ENCODE measurements at places on chromosomes 4 and X.

DNA sequence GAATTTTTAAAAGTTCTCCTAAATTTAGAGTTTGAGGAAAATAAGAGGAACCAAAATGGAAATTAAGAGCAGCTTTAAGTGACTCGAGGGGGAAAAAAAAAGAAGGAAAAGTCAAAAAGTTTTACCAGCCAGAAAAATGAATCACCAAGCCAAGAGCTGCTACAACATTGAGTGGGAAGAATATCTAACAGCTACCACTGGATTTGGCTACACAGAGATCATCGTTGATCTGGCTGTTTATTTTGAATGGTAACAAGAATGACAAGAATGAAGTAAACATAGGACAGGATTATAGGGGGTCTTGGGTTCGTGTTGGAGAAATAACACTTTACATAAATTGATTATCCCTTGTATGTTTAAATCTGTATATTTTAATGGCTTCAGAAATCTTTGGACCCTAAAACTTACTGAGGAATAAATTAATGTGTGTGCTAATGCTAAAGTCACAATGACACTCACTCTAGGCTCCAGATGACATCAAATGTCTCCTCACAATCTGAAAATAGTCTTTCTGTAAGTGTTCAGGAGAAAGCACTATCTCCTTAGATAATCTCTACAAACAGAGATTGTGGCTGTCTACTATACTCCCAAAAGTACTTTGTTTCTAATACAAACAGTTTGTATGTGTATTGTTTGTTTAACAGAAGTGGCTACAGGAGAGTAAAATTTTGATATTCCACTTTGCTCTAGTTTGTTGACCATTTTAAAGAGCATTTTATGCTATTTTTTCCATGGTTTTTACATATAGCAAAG lies 3.1 kb upstream of the CSN3 start:
- DNase-seq, result no peak

DNA sequence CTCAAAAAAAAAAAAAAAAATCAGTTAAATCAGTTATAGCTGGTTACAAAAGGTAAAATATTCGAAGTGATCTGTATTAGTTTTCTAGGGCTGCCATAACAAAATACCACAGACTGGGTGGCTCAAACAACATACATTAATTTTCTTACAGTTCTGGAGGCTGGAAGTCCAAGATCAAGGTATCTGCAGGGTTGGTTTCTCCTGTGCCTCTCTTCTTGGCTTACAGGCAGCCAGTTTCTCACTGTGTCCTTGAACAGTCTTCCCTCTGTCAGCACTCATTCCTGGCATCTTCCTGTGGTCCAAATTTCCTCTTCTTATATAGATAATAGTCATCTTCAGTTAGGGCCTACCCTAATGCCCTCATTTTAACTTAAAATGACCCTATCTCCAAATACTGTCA lies 239.9 kb downstream of the MGST2 start:
- no peak for DNase-seq

DNA sequence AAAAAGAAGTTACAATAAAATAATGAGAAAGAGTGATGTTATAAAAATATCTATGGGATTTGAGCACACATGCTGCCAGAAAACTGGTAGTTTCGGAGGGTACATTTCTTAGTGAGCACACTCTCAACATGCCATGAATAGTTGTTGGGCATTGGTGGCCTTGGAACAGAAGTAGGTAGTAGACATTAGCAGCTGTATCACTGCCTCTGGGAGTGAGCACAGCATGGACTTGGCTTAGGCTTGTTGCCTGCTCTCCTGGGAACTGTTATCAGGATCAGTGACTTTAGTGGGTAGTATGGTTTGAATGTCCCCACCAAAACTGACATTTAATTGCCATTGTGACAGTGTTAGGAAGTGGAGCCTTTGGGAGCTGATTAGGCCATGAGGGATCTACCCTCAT lies 13.3 kb upstream of the PDLIM3 start:
- DNase-seq, result no peak

- no peak for DNase-seq
Observed at GRCh38 chr4:80006935-80007744, 65.9 kb downstream of the ANTXR2 start.

DNA sequence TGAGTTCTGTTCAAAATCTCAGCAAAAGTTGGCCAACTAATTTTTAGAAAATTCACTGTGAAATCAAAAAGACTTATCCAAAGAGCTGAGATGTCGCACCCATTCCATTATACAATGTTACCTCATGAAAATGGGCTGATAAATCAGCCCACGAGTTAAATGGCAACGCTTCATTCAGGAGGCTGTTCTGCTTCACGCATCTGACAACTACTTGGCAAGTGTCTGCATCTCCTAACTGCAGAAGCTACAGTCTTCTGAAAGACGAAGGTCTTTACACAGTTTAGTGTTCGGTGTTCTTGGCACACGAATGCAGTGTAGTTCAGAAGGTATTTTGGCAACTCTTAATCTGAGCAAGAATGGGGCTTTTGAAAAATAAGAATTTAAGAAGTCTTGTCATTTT lies 166.6 kb upstream of the DKK2 start:
- DNase-seq, result no peak

- no peak for DNase-seq
Observed at GRCh38 chr4:112370466-112370865, 73.3 kb downstream of the ALPK1 start.

Measured in stimulated activated CD8-positive, alpha-beta memory T cell treated with anti-CD3 and anti-CD28 coated beads, Interleukin-15, amount 100 ng/mL, for 4 hours (primary cell).